ENCODE measurements at places on chromosomes 16 and 17.
A peak's percentile ranks its signal among the peaks of the same experiment; 100 is the strongest.

GRCh38 chr16:3570420-3571062, 6.7 kb downstream of the NLRC3 start:
- no peak overlapping the region for H3K27ac ChIP-seq
- peaks cover 16% of the 10 kb centered on the region for H3K4me1 ChIP-seq
- DNase-seq: no peak

DNA sequence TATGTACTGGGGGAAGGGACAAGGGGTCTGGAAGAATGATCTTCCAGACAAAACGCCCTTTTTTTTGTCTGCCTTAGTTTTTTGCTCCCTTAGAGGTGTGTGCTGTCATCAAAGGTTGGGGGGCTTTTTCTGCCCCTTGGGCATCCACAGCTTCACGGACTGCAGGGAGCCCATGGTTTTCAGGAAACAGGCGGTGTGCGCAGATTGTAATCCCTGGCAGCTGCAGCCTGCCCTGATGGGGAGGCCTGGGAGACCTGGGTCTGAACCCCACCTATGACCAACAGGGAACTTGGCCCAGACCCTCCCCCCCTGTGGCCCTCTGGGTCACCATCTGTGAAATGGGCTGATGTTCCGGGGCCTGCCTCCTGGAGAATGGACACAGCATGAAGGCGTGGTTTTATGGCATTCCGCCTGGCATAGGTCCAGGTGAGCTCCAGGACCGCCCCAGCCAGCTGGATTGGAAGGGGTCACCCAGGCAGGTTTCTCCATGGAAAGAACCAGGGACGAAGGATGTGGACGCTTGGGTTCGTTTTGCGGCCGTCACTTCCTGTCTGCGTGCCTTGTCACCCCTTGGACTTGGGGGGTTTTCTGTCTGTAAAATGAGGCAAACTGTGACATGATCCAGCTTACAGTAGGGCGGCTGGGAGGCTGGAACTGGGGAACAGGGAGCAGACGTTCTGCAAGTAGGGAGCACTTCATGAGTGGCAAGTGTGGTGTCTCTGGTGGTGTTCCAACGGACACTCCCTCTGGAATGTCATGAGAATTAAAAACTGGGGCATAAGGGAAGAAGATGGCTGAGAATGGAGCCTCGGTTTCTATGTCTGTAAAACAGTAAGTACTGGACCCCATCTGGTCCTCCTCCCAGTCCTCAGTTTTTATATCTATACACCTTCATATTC, 1.5 kb downstream of the CPNE2 start:
- peaks cover 26% of the 10 kb centered on the region for H3K27me3 ChIP-seq
- H3K4me3 ChIP-seq: peak overlapping the region; percentile 78
- DNase-seq: no peak
- no peak overlapping the region for H3K27ac ChIP-seq

DNA sequence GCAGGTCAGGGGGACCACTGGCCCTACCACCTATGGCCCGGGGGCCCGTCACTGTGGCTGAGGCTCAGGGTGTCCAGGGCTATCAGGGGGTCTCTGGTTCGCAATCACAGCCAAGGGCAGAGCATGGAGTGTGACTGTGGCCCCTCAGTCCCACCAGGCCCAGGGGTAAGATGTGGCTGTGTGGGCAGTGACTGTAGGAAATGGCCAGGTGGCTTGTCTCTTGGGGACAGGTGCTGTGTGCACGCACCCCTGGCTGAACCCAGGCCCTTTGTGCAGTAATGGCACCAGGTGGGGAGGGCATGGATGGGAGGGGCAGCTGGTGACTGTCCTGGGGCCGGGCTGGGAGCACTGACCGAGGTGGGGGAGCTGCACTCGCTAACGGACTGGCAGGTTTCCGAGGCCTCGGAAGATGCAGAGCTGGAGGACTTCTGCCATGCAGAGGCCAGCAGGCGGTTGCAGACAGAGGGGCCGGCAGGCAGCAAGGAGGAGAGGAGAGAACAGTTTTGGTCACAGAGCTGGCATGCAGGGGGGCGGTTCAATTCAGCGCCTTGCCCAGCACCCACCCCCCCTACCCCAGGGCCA, 18.8 kb downstream of the IL34 start:
- H3K36me3 ChIP-seq: no peaks in the 10 kb centered on the region
- DNase-seq: no peak
- peaks cover 5% of the 10 kb centered on the region for H3K27me3 ChIP-seq

GRCh38 chr16:9308850-9309249, 217.4 kb downstream of the HAPSTR1 start:
- no peaks in the 10 kb centered on the region for H3K27me3 ChIP-seq
- no peak overlapping the region for H3K4me3 ChIP-seq
- no peak overlapping the region for H3K27ac ChIP-seq
- no peak for DNase-seq

DNA sequence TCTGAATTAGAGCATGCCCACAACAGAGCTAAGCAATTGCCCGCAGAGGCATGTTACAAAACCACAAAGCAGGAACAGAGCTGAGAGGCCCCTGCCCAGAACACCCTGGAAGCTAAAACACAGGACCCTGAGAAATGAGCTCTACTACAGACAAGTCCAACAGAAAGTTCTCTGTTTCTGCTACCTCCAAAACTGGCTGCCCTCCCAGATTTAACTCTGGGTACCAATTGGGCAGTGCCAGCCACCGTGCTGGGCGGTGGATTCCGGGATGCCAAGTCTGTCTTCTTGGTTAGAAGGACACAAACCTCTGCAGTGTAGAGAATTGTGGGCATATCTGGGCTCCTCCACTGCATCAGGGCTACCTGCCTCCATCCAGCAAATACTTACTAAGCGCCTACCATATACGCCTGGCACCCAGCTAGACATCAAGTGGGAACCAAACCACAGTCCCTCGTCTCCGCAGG, 1.0 kb downstream of the CMTM4 start:
- no peaks in the 10 kb centered on the region for H3K36me3 ChIP-seq
- peaks cover 40% of the 10 kb centered on the region for H3K27me3 ChIP-seq
- DNase-seq: no peak
- peak overlapping the region; percentile 74 for H3K4me3 ChIP-seq
- no peak overlapping the region for H3K27ac ChIP-seq
- peaks cover 13% of the 10 kb centered on the region for H3K4me1 ChIP-seq

- H3K27ac ChIP-seq: no peak overlapping the region
- H3K4me3 ChIP-seq: no peak overlapping the region
- no peaks in the 10 kb centered on the region for H3K36me3 ChIP-seq
- peaks cover 7% of the 10 kb centered on the region for H3K27me3 ChIP-seq
These were observed 27.2 kb downstream of the MARCHF10 start for GRCh38 chr17:62780951-62781350.

DNA sequence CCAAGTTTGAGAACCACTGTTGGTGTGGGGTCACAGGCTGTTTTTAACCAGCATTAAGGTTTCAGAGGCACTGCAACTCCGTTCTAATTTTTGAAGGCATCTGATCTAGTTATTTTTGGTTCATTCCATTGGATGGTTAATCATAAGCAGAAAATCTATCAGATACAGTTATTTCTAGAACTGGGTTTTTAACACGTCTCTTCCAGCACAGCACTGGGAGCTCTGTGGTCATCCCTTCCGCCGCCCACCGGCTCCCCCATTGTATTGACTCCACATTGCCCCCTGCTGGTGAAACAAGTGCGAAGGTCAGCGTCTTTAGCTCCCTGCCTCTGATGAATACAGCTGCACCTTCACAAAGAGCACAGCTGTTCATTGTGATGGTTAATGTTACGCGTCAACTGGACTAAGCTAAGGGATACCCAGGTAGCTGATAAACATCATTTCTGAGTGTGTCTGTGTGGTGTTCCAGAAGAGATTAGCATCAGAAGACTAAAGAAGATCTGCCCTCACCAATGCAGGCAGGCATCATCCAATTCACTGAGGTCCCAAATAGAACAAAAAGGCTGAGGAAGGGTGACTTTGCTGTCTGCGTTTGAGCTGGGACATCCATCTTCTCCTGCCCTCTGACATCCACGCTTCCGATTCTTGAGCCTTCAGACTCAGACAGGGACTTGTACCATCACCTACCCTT, 8.5 kb downstream of the CCL18 start:
- H3K27me3 ChIP-seq: peaks cover 38% of the 10 kb centered on the region
- H3K36me3 ChIP-seq: no peaks in the 10 kb centered on the region
- H3K4me1 ChIP-seq: peaks cover 12% of the 10 kb centered on the region
- DNase-seq: peak; percentile 44
- H3K27ac ChIP-seq: no peak overlapping the region
- no peak overlapping the region for H3K4me3 ChIP-seq

DNA sequence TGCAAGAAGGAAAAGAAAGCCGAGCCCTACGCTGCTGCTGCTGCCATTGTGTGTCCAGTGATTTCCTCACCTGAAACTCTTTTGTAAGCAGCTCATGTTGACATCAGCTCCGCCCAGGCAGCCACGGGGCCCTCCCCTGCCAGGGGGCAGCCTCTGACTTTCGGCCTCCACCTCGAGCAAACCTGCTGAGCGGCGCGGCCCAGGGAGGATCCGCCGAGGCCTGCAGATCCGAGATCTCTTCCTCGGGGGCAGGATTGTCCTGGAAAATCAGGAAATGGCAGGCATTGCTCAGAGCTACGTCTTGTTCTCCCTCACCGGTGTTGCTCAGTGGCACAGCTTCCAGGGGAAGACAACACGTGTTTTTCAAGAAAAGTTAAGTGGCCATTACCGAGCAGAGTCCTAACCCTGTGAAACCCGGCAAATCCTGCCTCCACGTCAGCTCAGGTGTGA, 35.6 kb upstream of the ZNF750 start:
- no peak overlapping the region for H3K27ac ChIP-seq
- DNase-seq: no peak
- peaks cover 56% of the 10 kb centered on the region for H3K36me3 ChIP-seq
- H3K4me1 ChIP-seq: peaks cover 46% of the 10 kb centered on the region
- no peaks in the 10 kb centered on the region for H3K27me3 ChIP-seq

DNA sequence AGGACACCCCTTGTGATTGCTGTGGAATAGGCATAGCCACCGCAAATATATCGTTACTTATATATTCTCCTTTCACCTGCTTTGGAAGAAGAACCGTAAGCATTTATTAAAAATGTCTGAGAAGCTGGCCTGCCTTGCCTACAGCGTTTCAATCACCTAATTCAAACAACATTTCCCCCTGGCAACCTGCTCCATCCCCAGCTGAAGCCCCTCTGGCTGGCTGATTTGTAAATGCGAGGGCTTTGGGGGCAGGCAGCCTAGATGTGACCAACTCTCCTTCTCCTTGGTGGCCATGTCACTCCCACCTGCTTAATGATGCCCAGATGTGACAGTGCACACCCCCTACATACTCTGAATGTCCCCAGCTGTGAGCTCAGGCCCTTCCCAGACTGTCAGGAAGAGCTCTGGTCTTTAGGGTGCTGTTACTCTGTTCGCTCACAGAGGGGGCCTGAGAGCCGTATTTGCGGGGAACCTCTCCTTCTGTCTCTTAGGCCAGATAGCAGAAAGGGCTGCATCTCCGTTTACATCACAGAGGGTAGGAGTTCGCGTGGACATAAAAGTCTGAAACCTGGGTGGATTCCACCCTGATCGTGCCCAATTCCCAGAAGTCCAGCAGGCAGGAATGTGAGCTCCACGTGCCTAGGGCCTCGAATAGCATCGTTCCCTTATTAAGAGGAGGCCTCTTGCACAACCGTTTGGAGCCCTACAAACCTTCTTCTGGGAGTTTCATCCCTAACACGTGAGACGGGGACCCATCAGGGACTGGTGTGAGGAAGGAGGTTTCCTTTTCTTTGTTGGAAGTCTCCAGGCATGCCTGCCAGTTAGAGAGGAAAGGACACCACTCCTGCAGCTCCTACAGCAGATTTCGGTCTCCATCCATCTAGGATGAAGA, 2.4 kb upstream of the SDK2 start:
- H3K27me3 ChIP-seq: peaks cover 66% of the 10 kb centered on the region
- H3K27ac ChIP-seq: no peak overlapping the region
- peaks cover 5% of the 10 kb centered on the region for H3K4me1 ChIP-seq

DNA sequence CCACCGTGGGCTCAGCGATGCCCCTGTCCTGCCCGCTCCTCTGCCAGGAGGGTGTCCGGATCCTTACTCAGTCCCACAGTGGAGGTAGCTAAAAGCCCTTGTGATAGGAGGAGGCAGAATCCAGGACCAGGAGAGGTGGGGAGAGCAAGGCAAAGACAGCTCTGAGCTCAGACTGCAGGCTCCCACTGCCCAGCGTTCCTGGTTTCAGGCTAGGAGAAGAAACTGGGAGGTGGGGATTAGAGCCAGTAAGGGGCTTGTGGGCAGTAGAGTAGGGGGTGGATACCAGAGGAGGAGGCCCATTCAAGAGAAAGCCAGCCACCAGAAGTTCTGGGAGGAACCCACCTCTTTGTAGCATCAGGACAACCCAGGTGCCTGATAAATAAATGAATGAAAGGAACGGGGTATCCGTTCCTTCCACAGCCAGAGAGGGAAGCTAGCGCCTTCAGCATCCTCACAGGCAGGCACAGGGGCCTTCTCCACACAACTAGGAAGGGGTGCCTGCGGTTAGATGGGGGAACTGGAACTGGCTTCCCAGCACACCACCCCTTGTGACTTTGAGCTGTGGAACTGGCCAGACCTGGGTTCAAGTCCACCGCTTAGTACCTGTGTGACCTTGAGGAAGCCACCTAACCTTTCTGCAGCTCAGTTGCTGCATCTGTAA, 2.3 kb downstream of the IL21R start:
- peak overlapping the region; percentile 99 for H3K4me3 ChIP-seq
- no peaks in the 10 kb centered on the region for H3K27me3 ChIP-seq
- H3K36me3 ChIP-seq: peaks cover 65% of the 10 kb centered on the region
- H3K27ac ChIP-seq: peak overlapping the region; percentile 99
- peaks cover 63% of the 10 kb centered on the region for H3K4me1 ChIP-seq
- DNase-seq: no peak

DNA sequence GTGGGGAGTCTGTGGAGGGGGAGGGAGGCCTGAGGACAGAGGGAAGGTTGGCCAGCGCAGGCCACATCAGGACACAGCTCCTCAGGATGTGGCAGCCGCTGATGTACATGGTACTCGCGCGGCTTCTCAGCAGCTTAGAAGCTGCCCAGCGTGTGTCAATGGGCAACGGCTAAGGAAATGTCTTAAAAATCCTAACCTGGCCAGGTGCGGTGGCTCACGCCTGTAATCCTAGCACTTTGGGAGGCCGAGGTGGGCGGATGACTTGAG, 53.2 kb downstream of the PGS1 start:
- H3K4me1 ChIP-seq: no peaks in the 10 kb centered on the region
- H3K27ac ChIP-seq: no peak overlapping the region
- DNase-seq: no peak
- H3K36me3 ChIP-seq: peaks cover 25% of the 10 kb centered on the region
- H3K4me3 ChIP-seq: no peak overlapping the region

DNA sequence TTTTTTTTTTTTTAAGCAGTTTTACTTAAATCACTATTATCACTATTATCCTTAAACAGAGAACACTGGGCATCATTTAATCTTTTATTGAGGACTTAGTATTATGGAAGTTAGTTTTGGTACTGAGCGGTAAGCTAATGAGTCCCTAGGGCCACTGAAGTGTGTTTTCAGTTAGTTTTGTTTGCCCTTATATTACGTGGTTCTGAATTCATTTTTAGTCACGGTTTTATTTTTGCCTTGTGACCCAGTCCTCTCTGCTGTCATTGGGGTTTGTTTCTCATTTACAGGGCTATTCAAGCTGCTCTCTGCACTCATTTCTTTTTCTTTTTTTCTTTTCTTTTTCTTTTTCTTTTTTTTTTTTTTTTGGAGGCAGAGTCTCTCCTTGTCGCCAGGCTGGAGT, 17.3 kb downstream of the RABEP1 start:
- no peak overlapping the region for H3K4me3 ChIP-seq
- no peak overlapping the region for H3K27ac ChIP-seq
- H3K4me1 ChIP-seq: peaks cover 8% of the 10 kb centered on the region
- DNase-seq: no peak
- no peaks in the 10 kb centered on the region for H3K27me3 ChIP-seq
- H3K36me3 ChIP-seq: peaks cover 14% of the 10 kb centered on the region

Data from activated T-helper 2 cell treated with anti-CD3 and anti-CD28 coated beads, Interferon-gamma antibody, Interleukin-2, Interleukin-4, amounts not matched to agents 10 μg/mL and 5 μg/mL and 100 μg/mL, durations not matched to agents 14 hours and 24 hours and 36 hours (primary cell).